Stimulated activated naive CD8-positive, alpha-beta T cell treated with anti-CD3 and anti-CD28 coated beads, Interleukin-15, amount 100 ng/mL, for 72 hours (primary cell): ENCODE measurements at places on chromosomes 3 and 15.

GRCh38 chr3:66747261-66747660 is 246.4 kb upstream of the LRIG1 start:
- no peak for DNase-seq

- DNase-seq: no peak
Observed at GRCh38 chr3:25424614-25425013, 3.4 kb upstream of the RARB start.

DNA sequence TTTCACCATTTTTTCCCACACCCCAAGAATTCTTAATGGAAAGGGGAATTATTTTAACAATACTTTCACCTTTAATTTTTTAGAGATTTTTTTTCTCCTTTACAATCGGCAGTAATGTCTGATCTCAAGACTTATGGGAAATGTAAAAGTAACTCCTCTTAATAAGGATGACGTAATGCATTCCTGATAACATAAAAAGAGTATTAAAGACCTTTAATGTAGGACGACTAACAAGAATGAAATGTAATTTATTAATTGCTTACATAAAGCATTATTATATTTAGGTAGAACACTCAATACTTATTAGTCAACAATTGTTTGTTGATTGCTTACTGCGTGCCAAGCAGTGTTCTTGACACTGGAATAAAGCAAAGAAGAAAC is 416.8 kb upstream of the NAALADL2 start:
- no peak for DNase-seq

GRCh38 chr3:138856799-138857198 is 22.1 kb upstream of the PIK3CB start:
- no peak for DNase-seq

DNA sequence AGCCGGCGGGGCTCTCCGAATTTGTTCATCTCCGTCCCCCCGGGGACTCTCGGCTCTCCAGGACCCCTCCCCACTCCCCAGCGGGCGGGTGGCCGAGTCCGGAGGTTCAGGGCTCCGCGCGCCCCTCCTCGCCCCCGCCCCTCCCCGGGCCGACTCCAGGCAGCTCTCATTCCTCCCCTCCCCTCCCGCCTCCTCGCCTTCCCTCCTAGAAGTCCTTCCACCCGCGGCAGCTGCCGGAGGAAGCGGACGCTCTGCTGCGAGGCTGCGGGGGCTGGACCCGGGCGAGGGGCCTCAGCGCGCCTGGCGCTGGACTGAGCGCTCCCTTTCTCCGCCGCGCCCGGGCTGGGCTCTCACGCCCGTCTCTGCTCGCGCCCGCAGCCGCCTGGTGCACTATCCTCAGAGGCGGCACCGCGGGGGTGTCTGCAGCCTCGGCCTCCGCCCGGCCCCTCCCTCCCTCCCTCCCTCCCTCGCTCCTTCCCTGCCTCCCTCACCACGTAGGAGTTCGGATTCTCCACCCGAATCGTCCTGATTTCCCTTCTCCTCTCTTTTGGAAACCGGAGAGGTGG is at the start of gene ROBO2:
ROBO2 (plus strand) TSS at position 494 of the 566 bp plus-strand sequence. CDS start 687 bp downstream, outside the sequence.
- no peak for DNase-seq

GRCh38 chr3:13822042-13822441 is 57.8 kb downstream of the WNT7A start:
- DNase-seq: no peak

GRCh38 chr15:44883199-44883877 is 73.1 kb upstream of the TERB2 start:
- DNase-seq: no peak

- DNase-seq: no peak
Observed at GRCh38 chr3:44802011-44802410, 40.4 kb downstream of the KIF15 start.

GRCh38 chr3:51385621-51386091 is 565 bp downstream of the MANF start:
- DNase-seq: no peak

GRCh38 chr15:25331860-25332259 is 107.0 kb downstream of the UBE3A start:
- no peak for DNase-seq

DNA sequence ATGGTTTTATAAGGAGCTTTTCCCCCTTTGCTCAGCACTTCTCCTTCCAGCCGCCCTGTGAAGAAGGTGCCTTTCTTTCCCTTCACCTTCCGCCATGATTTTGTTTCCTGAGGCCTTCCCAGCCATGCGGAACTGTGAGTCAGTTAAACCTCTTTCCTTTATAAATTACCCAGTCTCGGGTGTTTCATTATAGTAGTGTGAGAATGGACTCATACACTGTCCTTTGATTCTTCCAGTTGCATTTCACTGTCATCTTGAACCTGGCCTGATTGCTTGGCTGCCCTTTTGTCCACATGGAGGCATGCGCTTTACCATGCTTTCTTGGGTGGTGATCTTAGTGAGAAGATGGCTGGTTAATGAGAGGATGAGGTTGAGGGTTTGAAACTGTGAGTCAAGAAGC is 23.2 kb downstream of the USP13 start:
- DNase-seq: no peak

- DNase-seq: no peak
Observed at GRCh38 chr15:76204109-76204845, 107.0 kb downstream of the ETFA start.

DNA sequence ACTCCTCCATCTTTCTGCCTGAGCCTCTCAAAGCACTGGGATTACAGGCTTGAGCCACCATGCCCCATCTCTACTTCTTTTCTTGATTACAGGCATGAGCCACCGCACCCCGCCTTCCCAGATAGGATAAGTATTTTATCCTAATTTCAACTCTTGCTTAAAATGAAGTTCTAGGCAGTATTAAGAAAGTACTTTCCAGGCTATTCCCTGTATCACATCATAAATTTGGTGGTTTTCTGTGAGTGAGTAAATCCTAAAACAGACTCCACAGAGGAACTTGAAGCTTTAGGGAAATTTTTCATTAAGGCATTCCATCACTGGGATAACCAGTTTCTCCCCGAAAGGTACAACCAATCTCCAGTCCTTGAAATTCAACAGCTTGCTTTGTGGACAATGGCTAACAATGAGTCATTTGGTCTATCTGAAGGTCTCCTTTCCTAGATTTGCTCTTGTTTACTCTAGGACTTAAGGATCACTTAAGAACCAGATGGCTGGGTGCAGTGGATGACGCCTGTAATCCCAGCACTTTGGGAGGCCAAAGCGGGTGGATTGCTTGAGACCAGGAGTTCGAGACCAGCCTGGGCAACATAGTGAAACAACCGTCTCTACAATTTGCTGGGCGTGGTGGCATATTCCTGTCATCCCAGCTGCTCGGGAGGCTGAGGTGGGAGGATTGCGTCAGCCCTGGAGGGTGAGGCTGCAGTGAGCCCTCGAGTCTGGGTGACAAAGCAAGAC is 49.7 kb upstream of the SKIL start:
- DNase-seq: no peak

DNA sequence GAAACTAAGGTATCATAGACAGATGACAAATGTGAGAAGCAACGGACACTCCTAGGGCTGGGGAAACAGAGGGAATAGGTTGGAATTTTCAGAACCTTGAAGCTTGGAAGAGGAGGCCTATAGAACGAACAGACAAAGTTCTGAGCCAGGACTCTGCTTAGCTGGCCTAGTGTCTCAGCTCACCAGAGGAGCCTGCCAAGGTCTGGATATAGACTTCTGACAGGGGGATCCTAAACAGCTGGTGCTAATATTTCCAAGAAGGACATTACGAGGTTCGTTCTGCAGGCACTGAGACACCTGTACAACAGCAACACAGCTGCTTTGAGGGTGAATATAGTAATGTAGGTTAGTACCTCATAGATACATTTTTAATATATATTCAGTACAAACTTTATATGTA is 266.3 kb downstream of the CHL1 start:
- DNase-seq: no peak
